NCI-H1417 treated with DMSO at 0.1 percent for 48 hours (cell line): ENCODE measurements at places on chromosomes 1 and 21.

- DNase-seq: no peak
Measured at GRCh38 chr21:14452031-14452726, 69.2 kb upstream of the HSPA13 start.

GRCh38 chr1:153533689-153534201, 2.0 kb downstream of the S100A6 start:
- no peak for DNase-seq

DNA sequence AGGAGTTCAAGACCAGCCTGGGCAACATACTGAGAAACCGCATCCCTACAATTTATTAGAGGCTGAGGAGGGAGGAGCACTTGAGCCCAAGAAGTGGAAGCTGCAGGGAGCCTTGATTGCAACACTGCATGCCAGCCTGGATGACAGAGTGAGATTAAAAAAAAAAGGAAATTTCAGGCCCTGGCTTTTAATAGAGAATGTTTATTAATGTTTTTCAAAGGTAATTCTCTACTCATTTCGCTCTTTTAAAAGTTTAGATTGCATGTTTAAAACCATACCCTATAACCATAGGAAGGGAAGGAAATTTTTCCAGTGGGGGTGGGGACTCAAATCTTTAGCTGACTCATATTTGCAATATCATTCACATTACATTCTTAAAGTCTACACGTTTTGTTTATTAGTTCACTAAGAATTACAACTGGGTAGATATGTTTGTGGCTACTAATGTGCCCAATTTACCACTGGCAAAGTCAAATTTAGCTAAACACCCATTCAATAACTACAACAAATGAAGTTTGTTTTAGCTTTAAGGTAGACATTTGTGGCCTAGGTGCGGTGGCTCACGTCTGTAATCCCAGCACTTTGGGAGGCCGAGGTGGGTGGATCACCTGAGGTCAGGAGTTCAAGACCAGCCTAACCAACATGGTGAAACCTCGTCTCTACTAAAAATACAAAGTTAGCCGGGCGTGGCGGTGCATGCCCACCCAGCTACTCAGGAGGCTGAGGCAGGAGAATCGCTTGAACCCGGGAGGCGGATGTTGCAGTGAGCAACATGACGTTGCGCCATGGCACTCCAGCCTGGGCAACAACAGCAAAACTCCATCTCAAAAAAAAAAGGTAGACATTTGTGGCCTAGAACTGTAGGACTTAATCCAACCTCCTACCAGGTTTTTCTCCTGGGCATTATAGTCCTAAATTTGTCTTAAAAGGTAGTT, 5.0 kb downstream of the KDM5B start:
- DNase-seq: no peak

- no peak for DNase-seq
Measured at GRCh38 chr1:196960854-196961253, 16.5 kb upstream of the CFHR5 start.

GRCh38 chr1:99003581-99004253, 944 bp downstream of the PLPPR5 start:
- DNase-seq: no peak

DNA sequence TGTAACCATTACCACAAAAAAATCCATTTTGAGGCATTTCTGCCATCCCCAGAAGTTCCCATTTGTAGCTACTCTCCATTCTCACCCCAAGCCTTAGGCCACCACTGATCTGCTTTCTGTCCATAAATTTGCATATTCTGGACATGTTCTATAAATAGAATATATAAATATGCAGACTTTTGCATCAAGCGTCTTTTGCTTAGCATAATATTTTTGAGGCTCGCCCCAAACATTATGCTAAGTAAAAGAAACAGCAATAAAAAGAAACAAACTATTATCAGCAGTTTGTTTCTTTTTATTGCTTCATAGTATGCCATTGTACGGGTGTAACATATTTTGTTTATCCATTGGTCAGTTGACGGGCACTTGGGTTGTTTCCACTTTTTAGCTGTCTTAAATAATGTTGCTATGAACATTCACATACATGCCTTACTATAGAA, 7.9 kb downstream of the TFAP2E start:
- DNase-seq: no peak

DNA sequence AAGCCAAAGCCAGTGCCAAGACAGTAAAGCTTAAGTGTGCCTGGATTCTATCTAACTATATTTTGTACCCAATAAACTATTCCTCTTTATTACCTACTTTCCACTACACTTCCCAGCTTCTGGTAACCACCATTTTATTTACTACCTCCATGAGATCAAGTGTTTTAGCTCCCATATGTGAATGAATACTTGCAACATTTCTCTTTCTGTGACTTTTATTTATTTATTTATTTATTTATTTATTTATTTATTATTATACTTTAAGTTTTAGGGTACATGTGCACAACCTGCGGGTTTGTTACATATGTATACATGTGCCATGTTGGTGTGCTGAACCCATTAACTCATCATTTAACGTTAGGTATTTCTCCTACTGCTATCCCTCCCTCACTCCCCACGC, 582.1 kb downstream of the AMY1C start:
- DNase-seq: no peak

DNA sequence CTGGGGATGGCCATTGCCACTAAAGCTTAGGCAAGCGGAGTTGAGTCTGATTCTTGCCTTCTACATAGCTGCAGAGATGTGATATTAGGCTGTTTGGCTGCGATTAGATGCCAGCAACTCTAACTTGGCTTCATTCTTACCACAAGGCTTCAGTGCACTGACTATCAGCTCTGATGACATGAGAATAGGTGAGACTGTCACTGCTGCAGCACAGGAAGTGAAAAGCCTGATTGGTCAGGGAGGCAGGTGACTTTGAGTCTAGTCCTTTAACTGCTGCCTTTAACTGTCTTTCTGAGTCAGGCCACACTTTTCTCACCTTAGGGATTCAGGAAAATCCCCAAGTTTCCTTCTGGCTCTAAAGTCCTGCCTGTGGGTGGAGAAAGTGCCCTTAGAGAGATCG, 14.1 kb upstream of the PLXNA2 start:
- DNase-seq: no peak

DNA sequence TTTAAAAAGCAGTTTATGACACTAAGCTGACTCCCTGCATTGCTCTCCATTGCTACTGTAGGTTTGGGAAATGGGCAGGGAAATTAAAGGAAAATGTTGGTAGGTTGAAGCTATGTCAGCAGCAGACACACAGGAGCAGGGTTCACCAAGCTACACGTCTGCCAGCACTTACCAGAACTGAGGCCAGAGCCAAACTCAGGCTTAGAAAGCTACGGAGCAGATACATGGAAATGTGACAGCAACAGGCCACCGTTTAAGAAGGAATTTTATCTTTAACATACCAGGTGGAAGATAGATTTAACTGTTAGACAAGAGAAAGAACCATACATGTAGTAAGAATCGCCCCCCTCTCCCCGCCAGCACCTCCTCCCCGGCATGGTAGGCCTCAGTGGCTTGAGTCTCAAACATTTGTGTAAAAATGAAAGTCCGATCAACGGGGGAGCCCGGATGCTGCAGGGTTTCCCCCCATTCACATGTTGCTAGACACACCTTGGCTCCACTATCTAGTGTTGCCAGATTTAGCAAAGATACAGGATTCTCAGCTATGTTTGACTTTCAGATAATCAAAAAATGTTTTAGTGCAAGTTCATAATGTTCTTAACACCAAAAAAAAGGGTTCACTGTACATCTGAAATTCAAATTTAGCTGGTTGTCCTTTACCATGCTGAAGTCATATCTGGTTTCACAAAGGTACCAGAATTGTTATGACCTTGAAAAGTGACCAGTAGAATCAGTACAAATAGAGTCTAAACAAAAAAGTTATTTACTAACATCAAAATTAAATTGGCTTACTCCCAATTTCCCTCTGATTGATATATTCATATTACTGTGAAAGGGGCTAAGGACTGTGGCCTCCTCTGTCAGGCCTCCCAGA, 6.7 kb downstream of the OR2T11 start:
- DNase-seq: no peak

GRCh38 chr1:41404308-41404761, 43.1 kb downstream of the FOXO6 start:
- DNase-seq: no peak

- no peak for DNase-seq
Measured at GRCh38 chr1:20102875-20103274, 16.5 kb downstream of the PLA2G2D start.

- no peak for DNase-seq
Measured at GRCh38 chr1:153907134-153907533, 15.6 kb downstream of the GATAD2B start.
